ENCODE measurements at places on chromosomes 11 and 22. TPM values are rescaled to one million over a fixed set of nuclear protein-coding genes. Genes with fewer than 3 reads are reported as not detected.

DNA sequence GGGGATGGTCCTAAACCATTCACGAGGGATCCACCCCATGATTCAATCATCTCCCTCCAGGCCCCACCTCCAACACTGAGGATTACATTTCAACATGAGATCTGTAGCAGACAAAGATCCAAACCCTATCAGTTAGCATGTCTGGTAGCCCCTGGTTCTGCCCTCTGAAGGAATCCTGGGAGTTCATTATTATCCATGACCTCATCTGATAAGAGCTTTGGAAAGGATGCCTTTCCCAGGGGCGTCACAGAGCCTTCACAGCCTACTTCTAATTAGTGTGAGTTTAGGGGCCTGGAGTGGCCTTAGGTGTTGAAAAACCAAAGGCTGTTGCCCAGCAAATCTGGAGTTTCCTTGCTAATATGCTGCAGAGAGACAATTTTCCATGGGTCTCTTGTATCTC lies 8.6 kb upstream of the EIF3M start:
- no peak for DNase-seq

DNA sequence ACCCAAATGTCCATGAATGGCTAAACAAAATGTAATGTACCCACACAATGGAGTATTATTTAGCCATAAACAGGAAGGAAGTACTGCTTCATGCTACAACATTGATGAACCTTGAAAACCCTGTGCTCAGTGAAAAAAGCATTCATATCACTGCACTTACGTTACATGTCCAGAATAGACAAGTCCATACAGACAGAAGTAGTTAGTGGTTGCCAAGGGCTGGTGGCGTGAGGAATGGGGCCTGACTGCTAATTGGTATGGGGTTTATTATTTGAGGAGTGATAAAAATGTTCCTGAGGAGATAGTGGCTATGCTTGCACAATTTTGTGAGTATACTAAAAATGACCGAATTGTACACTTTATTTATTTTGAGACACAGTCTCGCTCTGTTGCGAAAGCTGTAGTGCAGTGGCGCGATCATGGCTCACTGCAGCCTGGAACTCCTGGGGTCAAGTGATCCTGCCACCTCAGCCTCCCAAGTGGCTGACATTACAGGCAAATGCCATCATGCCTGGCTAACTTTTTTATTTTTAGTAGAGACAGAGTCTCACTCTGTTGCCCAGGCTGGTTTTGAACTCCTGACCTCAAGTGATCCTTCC lies 7.7 kb upstream of the SYVN1 start:
- DNase-seq: no peak

GRCh38 chr11:130156108-130157022 lies 3.2 kb upstream of the ST14 start:
- DNase-seq: no peak

- no peak for DNase-seq
Measured at GRCh38 chr11:103848686-103849085, 187.8 kb upstream of the DDI1 start.

DNA sequence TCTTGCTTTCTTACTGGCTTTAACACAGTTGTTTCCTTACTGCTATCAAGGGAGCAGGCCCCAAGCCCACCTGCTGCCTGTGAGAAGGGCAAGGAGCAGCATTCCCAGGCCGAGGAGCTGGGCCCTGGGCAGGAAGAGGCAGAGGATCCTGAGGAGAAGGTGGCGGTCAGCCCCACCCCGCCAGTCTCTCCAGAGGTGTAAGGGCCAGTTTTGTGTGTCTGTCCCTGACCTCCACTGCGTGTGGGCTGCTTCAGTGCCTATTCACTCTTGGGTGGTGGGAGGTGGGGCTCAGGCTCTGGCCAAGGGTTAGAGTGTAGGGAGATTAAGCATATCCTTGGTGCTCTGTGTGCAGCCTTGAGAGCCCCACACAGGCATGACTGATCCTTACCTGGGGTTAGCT lies 55.1 kb downstream of the CEP164 start:
- no peak for DNase-seq

DNA sequence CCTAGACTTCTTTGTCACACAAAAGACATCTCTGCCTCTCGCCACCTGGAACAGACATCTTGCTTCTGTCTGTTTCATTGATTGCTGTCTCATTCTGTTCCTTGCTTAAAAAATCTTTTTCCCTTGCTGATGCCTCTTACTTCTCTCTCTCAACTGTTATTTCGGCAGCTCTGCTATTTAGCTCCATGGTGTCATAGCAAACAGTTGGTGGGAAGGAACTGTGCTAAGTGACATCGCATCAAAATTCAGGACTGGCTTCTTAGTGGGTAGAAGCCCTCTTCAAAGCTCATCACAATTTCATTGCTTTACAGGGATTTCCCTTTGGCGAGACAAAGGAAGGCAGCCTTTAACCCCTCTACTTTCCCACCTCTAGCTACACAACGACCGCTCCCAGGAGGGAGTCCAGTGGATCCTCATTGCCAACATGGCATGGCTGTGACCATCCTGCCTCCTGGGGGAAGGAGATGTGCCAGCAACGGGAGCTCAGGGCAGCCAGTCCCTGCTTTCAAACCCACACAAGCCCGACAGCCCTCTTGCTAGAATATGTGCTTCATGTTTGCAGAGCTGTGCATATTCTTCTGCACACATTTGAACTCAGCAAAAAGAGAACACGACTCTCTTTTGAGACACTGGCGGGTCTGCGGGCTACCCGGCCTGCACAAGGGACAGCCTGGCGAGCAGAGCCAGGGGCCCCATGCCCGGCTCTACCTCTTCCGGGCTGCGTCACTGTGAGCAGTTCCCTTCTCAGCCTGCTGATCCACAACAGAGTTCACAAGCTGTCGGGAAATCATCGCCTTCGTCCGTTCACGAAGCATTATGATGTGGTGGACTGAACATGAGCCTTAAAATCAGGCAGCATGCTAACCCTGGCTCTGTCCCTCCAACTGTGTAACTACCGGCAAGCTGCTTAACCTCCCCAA lies 51.1 kb upstream of the JAM3 start:
- DNase-seq: no peak

DNA sequence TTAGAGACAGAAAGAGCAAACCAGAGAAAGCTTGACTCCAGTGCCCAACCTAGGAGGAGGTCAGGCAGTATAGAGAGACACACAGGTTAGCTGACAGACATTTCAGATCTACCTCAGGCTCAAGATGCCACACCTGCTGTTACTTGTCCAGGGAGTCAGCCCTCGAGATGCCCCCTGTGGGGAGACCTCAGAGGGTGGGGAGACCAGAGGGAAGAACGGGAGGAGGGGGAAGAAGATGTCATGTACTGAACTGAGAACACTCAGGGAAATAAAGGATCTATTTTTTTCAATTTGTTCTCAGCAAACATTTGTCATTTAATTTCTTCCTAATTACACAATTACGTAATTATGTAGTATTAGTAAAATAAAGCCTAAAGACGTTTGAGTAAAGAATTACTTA lies 196.3 kb upstream of the CADM1 start:
- DNase-seq: no peak

GRCh38 chr22:48373626-48374173 lies 1454.0 kb downstream of the BRD1 start:
- DNase-seq: no peak

GRCh38 chr11:115379528-115379927 lies 124.7 kb downstream of the CADM1 start:
- DNase-seq: no peak

DNA sequence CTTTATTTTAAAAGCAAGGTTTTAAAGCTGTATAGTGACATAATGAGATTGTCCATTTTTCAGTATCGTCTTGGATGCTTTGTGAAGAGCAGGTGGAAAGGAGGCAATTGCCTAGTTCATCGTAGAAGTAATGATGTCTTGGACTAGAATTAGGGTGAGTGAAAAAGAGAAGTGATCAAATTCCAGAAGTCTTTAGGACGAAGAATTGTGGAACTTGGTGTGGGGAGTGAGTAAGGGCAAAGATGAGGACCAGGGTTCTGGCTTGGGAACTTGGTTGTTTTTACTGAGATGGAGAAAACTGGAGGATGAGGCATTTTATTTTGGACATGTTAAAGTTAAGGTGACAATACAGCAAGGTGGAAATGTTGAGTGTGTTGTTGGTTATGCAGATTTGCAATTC lies 1.2 kb downstream of the ILK start:
- no peak for DNase-seq

- DNase-seq: no peak
Measured at GRCh38 chr11:35197292-35197691, 58.3 kb downstream of the CD44 start.

- DNase-seq: peak; percentile 50
Measured at GRCh38 chr11:107397357-107397756, 60.3 kb downstream of the CWF19L2 start.

DNA sequence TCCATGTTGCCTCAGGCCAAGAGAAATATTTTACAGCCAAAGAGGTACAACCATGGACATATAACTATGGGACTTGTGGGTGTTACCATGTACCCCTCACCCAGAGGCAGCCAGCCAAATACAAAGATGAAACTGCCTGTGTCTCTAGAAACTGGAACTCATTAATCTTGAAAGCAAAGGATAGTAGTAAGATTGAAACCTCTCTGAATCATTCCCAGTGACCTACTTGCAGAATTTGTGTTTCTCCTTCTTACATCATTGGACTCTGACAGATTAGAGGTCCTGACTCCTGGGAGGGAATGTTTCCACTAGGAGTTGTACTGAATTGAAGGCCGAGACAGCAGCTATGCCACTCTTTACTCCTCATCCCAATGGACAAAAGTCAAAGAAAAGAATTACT lies 257.4 kb upstream of the UBASH3B start:
- no peak for DNase-seq

DNA sequence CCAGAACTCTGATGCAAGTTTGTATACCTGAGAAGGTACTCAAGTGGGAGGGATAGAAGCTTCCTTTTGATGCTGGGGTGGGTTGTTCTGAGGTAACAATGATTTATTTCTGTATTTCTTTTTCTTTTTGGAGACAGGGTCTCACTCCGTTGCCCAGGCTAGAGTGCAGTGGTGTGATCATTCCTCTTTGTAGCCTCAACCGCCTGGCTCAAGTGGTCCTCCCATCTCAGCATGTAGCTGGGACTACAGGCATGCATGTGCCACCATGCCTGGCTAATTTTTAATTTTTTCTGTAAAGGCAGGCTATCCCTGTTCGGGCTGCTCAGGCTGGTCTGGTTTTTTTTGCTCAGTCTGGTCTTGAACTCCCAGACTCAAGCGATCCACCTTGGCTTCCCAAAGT lies 7.9 kb downstream of the KDM2A start:
- DNase-seq: no peak

The APOBEC3F gene
- total RNA-seq: 1.8 TPM

The KCNQ1OT1 gene
- total RNA-seq: 4.6 TPM

The OR5P2 gene
- not detected for total RNA-seq

The POU2AF1 gene
- not detected for total RNA-seq

The TSGA10IP gene
- not detected for total RNA-seq

The LDLRAD3 gene
- 11.3 TPM for total RNA-seq

The MFRP gene
- not detected for total RNA-seq

Data from stomach (tissue), 19 donors.